GM04504 (cell line): ENCODE measurements at places on chromosomes 3 and 15.

- no peak for DNase-seq
Observed at GRCh38 chr3:94156626-94157025, 93.8 kb downstream of the NSUN3 start.

GRCh38 chr3:9292516-9292915, 43.1 kb upstream of the SRGAP3 start:
- DNase-seq: no peak

DNA sequence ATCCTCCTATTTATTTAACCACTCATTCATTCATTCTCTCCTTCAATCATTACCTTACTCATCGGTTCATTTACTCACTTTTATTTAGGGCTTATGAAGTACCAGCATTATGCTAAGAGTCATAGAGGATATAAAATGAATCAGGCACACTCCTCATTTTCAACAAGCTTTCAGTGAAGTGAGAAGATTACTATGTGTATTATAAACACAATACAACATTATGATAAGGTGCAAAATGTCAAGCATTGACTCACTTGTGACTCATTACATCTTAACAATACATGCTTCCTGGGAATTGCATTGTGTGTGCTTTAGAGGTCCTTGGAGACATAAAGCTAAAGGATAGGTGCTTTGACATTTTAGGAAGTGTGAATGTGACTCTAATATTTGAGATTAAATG, 60.4 kb downstream of the PLAAT1 start:
- DNase-seq: no peak

DNA sequence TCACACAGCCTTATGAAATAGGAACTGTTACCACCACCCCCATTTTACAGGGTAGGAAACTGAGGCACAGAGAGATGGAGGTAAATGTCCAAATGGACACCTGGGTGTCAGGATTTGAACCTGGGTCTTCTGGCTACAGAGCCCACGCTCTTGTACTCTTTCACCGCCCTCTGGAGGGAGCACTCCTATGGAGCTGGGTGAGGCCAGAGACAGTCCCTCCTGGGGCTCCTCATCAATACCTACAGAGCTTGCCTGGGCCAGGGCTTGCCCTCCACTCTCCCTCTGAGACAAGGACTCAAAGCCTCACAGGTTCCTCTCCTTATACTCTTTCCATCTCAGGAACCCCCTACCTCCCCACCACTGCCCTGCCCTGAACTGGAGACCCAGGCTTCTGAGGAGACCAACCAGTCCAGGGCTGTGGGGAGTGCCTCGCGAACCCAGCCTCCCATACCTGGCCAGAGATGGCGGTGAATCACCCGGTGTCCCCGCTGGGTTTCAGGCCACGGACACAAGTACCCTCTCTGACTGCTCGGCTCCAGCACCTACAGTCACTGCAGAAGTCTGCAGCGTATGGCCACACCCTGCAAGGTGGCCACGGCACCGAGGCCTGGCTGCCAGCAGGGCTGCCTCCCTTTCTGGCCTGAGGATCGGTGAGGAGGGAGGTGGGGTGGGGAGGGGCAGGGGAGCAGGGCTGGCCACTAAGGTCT, 22.1 kb upstream of the ATP2B2 start:
- DNase-seq: no peak

- DNase-seq: no peak
Observed at GRCh38 chr15:39061952-39062464, 497.4 kb upstream of the RASGRP1 start.

GRCh38 chr3:107124885-107125284, 252.4 kb upstream of the CCDC54 start:
- peak; percentile 44 for DNase-seq

GRCh38 chr3:42214064-42214463, 51.9 kb downstream of the CCK start:
- no peak for DNase-seq

DNA sequence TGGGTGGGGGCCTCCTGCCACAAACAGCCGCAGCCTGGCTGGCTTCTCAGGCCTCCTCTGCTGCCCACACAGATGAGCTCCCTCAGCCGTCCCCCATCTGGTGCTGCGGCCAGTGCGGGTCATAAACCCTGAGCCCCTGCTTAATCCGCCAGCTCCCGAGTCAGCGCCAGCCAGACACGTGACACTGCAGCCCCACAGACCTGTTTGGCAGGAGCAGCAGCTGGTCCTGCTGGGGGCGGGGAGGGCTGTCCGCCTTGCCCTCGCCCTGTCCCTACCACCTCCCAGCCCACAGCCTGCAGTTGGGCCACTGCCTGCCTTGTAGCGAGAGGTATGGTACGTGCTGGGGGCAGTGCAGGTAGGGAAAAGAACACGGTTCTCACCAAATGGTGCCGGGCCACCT, 86.2 kb downstream of the IQSEC1 start:
- DNase-seq: no peak

DNA sequence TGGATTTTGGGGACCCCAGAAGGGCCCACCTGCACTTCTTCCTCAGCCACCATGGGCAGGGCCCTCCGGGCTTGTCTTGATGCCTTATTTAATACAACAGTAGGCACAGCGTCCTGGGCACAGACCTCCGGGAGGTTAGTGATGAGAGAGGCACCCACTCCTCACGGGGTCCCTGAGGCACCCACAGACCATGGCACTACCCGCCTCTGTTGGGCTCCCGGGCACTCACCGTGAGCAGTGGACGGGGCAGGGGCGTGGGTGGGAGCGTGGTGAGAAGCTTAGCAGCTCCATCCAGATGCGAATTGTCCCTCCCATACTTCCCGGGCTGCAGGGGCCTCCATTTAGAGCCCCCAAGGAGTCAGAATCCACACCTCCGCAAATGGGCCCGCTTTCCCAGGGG, 317 bp upstream of the MESP2 start:
- DNase-seq: no peak

- DNase-seq: peak; percentile 85
Observed at GRCh38 chr3:21435871-21436270, 315.1 kb downstream of the ZNF385D start.

DNA sequence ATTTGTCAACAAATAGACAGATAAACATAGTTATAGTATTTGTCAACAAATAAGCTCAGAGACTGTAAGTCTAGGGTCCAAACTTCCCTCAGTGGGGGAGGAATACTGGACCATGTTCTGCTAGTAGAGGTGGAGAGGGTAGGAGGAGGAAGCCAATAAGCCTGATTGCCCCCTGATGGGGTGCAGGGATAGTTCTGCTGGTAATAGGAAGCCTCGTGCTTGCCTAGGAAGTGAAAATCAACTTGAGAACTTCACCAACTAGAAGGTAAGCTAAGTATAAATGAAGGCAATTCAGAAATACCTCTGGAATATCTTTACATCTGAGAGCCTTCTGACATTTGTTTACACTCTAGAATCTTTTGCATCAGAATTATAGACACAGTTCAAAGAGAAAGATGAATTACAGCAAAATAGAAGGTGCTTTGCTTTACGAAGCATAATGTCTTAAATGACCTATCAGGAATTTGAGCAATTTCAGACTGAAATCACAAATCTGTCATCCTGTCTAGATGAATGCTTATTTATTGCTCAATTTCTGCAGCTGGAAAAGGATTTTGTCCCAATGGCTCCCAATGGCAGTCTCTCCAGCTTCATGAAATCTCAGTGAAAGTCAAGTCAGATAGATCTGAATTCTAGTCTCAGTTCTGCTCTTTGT, 225.6 kb upstream of the TBC1D5 start:
- no peak for DNase-seq

- no peak for DNase-seq
Observed at GRCh38 chr15:56725386-56725785, 7.9 kb downstream of the ZNF280D start.

- DNase-seq: no peak
Observed at GRCh38 chr3:179738998-179739397, 86.2 kb downstream of the USP13 start.

- no peak for DNase-seq
Observed at GRCh38 chr3:68819361-68819760, 113.0 kb downstream of the TAFA4 start.

DNA sequence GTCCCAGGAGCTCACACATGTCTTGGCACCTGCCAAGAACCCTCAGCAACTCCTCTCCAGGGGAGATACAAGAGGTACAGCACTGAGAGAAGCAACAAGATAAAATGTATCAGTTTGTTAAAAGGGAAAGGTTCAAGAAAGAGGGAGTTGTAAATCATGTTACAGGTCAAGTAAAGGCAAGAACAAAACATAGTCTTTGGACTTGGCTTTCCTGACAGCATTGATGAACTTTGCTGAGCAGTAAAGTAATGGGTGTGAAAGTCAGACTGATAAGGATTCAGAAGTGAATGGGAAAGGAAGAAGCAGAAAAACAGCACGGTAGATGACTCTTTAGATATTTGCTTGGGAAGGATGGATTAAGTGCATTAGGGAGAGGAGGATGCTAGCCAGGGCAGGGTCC, 27.1 kb downstream of the MBNL1 start:
- DNase-seq: no peak

DNA sequence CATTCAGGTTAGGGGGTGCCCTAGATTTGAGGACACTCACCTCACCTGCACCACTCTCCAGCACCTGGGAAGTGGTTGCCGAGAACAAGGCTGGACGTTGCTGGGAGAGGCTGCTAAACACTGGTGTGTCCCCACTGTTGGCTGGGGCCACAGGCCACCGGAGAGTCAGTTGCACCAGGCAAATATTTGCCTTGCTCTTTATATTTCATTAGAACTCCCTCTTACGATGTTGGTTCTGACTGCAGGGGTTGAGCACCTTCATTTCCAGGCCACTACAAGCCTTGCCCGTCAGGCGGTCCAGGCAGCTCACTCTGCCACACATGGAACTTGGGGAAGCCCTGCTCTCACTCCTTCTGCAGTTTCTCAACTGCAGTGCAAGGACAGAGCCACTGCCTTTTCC, 30.7 kb downstream of the HCN4 start:
- no peak for DNase-seq

GRCh38 chr15:48722764-48723661, 77.5 kb upstream of the FBN1 start:
- peak; percentile 75 for DNase-seq

GRCh38 chr3:183324083-183324482, 71.0 kb downstream of the B3GNT5 start:
- no peak for DNase-seq

DNA sequence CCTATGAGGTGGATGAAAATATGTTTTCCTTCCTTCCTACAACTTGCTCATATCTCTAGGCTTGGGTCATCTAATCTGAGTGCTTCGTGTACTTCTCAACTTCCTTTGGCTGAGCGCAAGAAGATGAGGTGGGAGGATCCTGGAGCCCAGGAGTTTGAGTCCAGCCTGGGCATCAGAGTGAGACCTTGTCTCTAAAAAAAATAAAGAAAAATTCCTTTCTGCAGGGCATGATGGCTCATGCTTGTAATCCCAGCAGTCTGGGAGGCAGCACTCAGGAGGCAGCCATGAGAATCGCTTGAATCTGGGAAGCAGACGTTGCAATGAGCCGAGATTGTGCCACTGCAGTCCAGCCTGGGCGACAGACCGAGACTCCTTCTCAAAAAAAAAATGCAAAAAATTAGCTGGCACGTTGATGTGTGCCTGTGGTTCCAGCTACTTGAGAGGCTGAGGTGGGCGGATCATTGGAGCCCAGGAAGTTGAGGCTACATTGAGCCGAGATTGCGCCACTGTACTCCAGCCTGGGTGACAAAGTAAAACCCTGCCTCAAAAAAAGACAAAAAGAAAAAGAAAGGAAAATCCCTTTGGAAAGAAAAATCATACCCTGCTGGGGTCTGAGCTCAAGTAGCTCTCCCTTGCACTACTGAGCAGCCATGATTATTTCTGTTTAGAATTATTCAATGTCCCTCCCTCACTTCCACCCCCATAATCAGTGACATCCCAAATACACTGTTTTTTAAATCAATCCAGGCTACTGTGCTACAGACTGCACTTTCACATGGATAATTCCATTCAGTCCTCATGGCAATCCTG, 28.0 kb upstream of the RAB11A start:
- DNase-seq: no peak

DNA sequence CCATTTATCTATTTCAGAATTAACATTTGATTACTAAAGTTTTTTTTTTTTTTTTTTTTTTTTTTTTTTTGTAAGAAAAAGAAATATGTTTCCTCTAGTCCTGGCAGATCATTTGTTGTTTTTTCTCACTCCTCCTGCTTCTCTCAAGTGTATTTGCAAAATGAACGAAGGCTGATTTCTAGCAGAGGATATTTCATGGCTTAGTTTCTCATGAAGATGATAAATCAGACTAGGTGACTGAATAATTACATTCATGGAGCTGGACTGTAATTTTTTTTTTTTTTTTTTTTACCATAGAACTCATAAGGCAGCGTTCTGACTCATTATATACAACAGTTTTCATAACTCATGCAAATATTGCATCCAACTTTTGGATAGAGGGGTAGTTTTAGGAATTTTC, 332.5 kb upstream of the SEMA6D start:
- no peak for DNase-seq

- no peak for DNase-seq
Observed at GRCh38 chr15:27541581-27541980, 557.5 kb downstream of the OCA2 start.

DNA sequence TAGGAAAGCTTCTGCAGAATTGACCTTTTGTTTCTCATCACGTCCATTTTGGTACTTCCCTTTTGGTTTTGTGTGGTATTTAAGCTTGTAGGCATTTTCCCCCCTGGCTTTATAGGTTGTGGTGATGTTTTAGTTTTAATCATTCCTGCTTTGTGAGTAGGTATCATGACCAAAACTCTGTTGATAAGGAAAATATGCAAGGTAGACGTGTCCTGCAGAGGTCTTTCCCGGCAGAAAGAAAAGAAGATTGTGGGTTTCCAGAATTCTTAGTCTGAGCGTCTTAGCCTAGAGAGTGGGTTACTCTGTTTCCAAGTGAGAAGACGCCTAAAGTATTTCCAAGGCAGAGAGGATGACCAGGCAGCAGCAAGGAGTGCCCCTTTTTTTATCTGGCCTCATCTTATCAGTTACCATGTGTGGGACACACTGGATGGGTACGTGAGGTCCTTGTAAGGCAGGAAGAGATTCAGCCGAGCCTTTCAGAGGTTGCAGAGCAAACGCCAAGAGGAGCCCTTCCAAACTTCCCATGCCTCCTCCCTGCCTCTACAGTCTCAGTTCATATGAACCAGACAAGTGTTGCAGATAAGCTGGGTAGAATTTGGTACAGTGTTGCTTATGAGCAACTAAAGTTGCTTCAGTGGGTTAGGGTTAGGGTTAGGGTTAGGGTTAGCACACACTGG, 58.8 kb downstream of the ARNT2 start:
- no peak for DNase-seq

DNA sequence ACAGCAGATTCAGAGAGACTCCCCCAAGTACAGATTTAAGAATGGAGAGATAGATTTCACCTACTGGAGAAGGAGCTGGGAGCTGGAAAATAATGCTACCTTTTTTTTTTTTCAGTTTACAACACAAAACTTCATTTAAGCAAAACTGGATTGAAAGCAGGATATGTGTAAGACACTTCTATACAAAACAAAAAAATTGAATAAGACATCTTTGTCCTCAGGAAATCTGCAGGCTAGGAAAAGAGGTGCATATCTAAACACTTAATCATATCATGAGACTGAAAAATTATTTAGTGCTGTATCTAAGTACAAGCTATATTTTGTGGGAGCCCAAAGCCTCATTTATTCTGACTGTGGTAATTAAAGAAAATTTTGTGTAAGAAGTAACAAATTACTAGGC, 516.1 kb downstream of the ZIC1 start:
- no peak for DNase-seq
